Activated CD8-positive, alpha-beta memory T cell treated with anti-CD3 and anti-CD28 coated beads, Interleukin-2, amount 10 ng/mL, durations not matched to agents 7 days and 5 days (primary cell): ENCODE measurements at places on chromosomes 2 and 18. TPM values are rescaled to one million over a fixed set of nuclear protein-coding genes. Genes with fewer than 3 reads are reported as not detected.

GRCh38 chr2:40361478-40361877, 90.4 kb downstream of the SLC8A1 start:
- no peak overlapping the region for H3K27ac ChIP-seq
- no peaks in the 10 kb centered on the region for H3K36me3 ChIP-seq
- H3K4me3 ChIP-seq = no peak overlapping the region
- no peaks in the 10 kb centered on the region for H3K4me1 ChIP-seq
- DNase-seq = no peak

DNA sequence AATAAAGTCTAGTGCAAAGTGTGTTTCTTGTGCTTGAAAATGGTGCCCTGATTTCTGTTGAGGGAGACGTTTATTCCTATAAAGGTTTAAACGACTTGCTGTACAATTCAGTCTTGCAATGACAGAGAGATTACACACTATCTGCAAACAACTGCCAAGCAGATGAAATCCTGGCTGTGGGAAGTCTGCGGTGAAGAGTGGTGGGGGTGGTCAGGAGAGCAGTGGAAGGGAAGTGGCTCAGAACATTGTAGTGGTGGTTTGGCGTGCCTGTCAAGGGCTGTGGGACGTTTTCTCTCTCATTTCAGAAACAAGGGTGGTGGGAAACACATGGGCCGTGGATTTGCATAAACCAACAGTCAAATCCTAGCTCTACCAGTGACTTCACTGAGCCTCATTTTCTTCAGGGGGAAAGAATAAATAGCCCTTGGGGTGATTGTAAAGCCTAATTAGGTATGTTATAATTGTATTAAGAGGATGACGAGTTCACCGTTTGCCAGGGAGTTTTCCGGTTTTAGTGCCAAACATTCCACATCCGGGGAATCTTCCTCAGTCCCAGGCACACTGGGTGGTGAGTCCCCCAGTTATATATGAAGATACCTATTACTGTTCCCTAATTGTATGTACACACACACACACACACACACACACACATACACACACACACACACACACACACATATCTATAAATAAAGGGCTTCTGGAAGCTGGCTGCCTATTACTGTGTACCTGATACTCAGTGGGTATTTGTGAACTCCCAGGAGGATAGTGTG, 115.0 kb downstream of the SPTBN1 start:
- peak; percentile 95 for DNase-seq
- H3K27ac ChIP-seq = peak overlapping the region; percentile 94
- peaks cover 87% of the 10 kb centered on the region for H3K4me1 ChIP-seq
- H3K27me3 ChIP-seq = no peaks in the 10 kb centered on the region
- peaks cover 23% of the 10 kb centered on the region for H3K36me3 ChIP-seq

DNA sequence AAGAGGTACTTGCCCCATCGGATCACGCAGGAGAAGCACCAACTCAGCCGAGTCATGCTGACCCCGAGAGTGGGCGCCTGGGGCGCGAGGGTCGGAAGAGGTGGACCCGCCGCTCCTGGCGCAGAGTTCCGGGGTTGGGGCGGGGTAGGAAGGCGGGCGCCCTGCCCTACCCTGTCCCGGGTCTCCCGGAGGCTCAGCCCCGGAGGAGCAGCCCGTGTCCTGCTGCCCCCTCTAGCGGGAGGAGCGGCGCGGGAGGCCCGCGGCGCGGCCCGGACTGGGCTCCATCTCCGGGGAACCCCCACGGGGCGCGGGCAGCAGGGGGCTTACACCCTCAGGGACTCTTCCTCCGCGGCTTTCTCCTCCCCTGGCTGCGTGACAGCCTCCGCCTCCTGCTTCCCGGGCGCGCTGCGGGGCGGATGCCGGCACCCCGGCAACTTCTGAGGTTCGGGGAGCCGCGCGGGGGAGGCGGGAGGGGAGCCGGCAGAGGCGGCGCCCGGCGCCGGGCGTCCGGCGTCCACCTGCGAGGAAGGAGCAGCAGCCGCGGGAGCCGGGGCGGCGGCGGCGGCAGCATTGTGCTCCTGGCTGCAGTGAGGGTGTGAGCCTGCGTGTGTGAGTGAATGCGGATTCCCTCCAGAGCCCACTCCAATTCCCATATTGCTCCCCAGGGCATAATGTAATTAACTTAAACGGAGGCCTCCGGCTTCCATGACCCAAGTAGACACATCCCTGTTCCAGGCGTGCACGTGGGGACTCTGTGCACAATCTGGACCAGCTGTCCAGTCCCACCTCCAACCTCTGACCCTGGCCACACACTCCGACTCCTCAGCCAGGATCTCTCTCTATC, 7.6 kb upstream of the TNS1 start:
- no peak overlapping the region for H3K27ac ChIP-seq
- H3K4me1 ChIP-seq = peaks cover 4% of the 10 kb centered on the region
- H3K4me3 ChIP-seq = no peak overlapping the region
- DNase-seq = no peak

The TMEM178A gene
- not detected for total RNA-seq

DNA sequence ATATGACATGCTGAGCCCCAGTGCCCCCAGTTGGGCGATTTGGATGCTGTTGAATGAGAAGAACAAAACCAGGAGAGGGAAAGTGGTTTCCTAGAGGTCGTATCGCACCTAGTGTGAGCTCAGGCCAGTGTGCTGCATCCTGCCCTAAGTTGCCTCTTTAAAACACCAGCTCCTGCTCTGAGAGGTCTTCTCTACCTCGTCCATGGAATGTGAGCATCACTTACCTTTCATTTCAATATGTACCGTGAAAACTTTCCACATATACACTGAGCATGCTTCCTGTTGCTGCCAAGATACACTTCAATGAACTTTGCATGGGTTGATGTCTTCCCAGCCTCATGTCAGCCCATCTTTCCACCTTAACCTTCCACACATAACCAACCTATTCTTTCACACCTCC, 55.6 kb downstream of the MYT1L start:
- H3K4me3 ChIP-seq = no peak overlapping the region
- no peak for DNase-seq
- no peak overlapping the region for H3K27ac ChIP-seq
- H3K4me1 ChIP-seq = no peaks in the 10 kb centered on the region
- no peaks in the 10 kb centered on the region for H3K36me3 ChIP-seq
- no peaks in the 10 kb centered on the region for H3K27me3 ChIP-seq

DNA sequence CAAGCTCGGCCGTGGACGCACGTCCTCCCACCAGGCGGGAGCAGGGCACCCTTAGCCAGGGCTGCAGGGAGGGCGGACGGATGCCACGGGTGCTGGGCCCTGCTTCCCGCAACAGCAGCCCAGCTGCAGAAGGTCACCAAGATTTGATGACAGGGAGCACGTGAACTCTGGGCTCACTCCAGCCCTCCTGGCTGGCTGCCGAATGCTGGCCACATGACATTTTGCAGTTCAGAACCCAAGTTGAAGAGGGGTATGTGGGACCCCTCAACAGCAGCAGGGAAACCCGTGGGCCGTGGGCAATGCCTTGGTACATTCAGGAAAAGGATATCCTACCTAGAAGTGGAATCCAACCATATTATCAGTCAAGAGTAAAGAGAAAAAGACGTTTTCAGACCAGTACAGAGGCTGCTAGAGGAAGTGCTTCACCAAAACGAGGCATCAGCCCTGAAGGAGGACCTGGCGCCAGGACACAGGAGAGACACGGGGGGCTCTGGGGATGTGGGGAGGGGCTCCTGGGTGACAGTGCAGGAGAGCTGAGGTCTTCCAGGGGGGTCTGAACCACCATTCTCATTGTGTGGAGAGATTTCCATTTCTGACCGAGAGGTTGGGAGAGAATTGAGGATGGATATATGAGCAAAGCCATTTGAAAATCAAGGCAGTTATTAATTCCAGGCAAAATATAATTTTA, 107.4 kb upstream of the CTDP1 start:
- no peak for DNase-seq
- H3K27me3 ChIP-seq = peaks cover 4% of the 10 kb centered on the region
- no peak overlapping the region for H3K27ac ChIP-seq
- H3K36me3 ChIP-seq = peaks cover 8% of the 10 kb centered on the region
- H3K4me3 ChIP-seq = no peak overlapping the region

The GNAL gene
- not detected for total RNA-seq

The MARCO gene
- total RNA-seq = not detected

- H3K4me1 ChIP-seq = no peaks in the 10 kb centered on the region
- H3K27me3 ChIP-seq = no peaks in the 10 kb centered on the region
- no peak overlapping the region for H3K27ac ChIP-seq
Observed at GRCh38 chr18:64097497-64097896, 51.4 kb downstream of the LINC00305 start.

GRCh38 chr2:36433311-36434217, 78.0 kb downstream of the CRIM1 start:
- no peak overlapping the region for H3K4me3 ChIP-seq
- H3K27me3 ChIP-seq = no peaks in the 10 kb centered on the region
- no peak for DNase-seq
- no peaks in the 10 kb centered on the region for H3K4me1 ChIP-seq
- H3K27ac ChIP-seq = no peak overlapping the region
- H3K36me3 ChIP-seq = no peaks in the 10 kb centered on the region

GRCh38 chr2:26901326-26902183, 53.6 kb downstream of the DPYSL5 start:
- H3K27me3 ChIP-seq = peaks cover 17% of the 10 kb centered on the region
- no peaks in the 10 kb centered on the region for H3K36me3 ChIP-seq
- DNase-seq = no peak
- H3K4me3 ChIP-seq = no peak overlapping the region
- no peaks in the 10 kb centered on the region for H3K4me1 ChIP-seq
- H3K27ac ChIP-seq = no peak overlapping the region

The NXPH2 gene
- not detected for total RNA-seq

- H3K36me3 ChIP-seq = peaks cover 19% of the 10 kb centered on the region
- no peak overlapping the region for H3K27ac ChIP-seq
- H3K4me3 ChIP-seq = no peak overlapping the region
- H3K27me3 ChIP-seq = no peaks in the 10 kb centered on the region
- no peak for DNase-seq
- no peaks in the 10 kb centered on the region for H3K4me1 ChIP-seq
Observed at GRCh38 chr2:29166242-29167039, 51.2 kb downstream of the CLIP4 start.

- H3K36me3 ChIP-seq = no peaks in the 10 kb centered on the region
- H3K4me1 ChIP-seq = no peaks in the 10 kb centered on the region
- no peak for DNase-seq
Observed at GRCh38 chr2:41495050-41495449, 552.8 kb upstream of the PKDCC start.

- DNase-seq = no peak
- peaks cover 10% of the 10 kb centered on the region for H3K27me3 ChIP-seq
- no peak overlapping the region for H3K27ac ChIP-seq
- H3K4me1 ChIP-seq = peaks cover 19% of the 10 kb centered on the region
- H3K4me3 ChIP-seq = no peak overlapping the region
Observed at GRCh38 chr2:207253666-207254345, 88.1 kb upstream of the KLF7 start.

DNA sequence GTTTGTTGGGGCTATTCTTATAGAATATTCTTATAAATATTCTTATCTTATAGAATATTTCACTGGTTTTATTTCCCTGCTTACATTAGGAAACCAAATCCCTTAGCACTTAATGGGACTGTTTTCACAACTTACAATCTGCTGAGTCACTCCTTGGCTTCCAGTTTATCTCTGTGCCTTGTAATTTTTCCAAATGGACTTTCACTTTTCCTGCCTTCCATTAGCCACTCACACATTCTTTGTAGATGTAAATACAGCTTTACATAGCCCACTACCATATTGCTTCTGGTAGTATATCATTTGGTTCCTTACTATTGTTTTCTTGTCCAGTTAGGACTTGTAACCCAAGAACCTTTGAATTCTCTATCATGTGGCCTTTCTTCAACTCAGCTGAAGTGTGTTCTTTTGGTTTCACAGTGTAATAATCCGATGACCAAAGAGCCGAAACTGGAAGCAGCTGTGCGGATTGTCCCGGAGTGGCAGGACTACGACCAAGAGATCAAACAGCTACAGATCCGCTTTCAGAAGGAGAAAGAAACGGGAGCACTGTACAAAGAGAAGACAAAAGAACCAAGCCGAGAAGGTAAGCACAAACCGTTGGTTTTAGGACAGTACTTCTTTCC, 96.1 kb downstream of the UGGT1 start:
- DNase-seq = no peak
- no peak overlapping the region for H3K4me3 ChIP-seq
- H3K4me1 ChIP-seq = no peaks in the 10 kb centered on the region
- H3K27ac ChIP-seq = peak overlapping the region; percentile 56

The ODC1 gene
- total RNA-seq = 64.8 TPM

The NAT8 gene
- not detected for total RNA-seq

DNA sequence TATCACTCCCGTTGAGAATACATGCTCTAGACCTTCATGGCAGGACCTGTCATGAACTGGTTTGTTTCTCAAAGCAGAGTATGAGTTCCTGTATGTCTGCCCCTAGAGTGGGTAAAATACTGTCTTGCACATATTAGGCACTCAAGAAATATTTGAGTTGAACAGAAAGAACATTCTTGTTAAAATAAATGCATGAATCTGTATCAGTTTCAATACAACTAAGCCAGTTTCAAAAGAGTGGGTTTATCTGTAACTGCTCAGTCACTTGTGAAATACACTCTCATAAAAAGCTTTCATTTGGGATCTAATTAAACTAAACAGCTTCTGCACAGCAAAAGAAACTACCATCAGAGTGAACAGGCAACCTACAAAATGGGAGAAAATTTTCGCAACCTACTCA, 69.2 kb downstream of the RFTN2 start:
- peaks cover 6% of the 10 kb centered on the region for H3K4me1 ChIP-seq
- H3K4me3 ChIP-seq = no peak overlapping the region
- H3K27ac ChIP-seq = no peak overlapping the region
- peaks cover 4% of the 10 kb centered on the region for H3K36me3 ChIP-seq
- H3K27me3 ChIP-seq = no peaks in the 10 kb centered on the region
- DNase-seq = no peak

GRCh38 chr2:227515742-227516141, 43.8 kb downstream of the AGFG1 start:
- H3K36me3 ChIP-seq = peaks cover 14% of the 10 kb centered on the region
- H3K4me3 ChIP-seq = no peak overlapping the region
- no peak overlapping the region for H3K27ac ChIP-seq
- no peak for DNase-seq
- H3K4me1 ChIP-seq = peaks cover 5% of the 10 kb centered on the region

The MRPL53 gene
- 111 TPM for total RNA-seq

DNA sequence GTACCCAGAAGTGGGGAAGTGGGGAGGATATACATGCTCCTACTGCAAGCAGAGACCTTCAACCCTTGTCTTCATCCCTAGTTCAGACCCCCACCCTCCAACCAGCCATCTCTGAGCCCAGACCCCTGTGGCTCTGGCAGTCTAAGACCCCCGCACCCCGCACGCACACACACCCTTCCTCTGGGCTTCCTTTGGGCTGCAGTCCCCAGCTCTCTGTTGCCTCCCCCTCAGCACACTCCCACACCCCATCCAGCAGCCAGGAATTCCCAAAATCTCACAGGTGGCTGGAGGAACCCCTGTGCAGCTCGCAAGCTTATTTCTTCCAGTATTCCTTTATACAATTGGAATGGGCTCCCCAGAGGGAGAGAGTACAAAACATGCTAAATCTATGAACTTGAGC, 13.9 kb upstream of the GYPC start:
- no peaks in the 10 kb centered on the region for H3K36me3 ChIP-seq
- H3K27ac ChIP-seq = no peak overlapping the region
- no peak for DNase-seq
- no peaks in the 10 kb centered on the region for H3K27me3 ChIP-seq

The RGPD6 gene
- total RNA-seq = 11.7 TPM

- no peak overlapping the region for H3K4me3 ChIP-seq
- DNase-seq = no peak
- H3K4me1 ChIP-seq = no peaks in the 10 kb centered on the region
- H3K27me3 ChIP-seq = peaks cover 4% of the 10 kb centered on the region
Observed at GRCh38 chr18:59659508-59660170, 37.6 kb downstream of the CCBE1 start.
